Kidney capillary endothelial cell (primary cell): ENCODE measurements at places on chromosomes 7 and 10.

GRCh38 chr7:99709838-99710578, 25.0 kb downstream of the CYP3A7 start:
- DNase-seq = no peak

GRCh38 chr10:97711640-97712572, 1.6 kb upstream of the MARVELD1 start:
- no peak for DNase-seq

DNA sequence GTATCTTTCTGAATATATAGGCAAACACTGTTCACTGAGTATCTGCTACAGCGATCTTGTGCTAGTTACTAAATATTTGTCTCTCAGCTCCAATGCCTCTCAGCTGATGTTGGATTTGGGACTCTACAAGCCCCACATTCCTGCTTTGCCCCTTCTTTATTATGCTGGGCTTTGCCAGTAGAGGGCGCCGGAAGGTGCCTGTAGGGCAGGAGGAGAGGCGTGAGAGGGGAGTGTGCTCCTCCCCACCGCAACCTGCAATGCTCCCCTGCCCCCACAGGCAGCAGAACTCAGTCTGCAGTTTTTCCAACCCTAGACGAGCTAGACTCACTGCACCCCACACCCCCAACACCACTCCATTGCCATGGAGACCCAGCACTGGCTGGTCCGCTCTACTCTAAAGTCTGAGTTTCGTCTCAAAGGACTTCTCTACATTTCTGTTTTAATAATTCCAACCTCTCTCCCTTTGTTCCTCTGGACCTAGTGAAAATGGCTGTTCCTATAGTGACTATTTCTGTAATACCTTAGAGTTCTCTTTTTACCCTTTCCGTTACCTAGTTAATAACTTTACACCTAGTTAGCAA, 337.6 kb downstream of the CCSER2 start:
- no peak for DNase-seq

GRCh38 chr7:75842836-75843446, 29.3 kb upstream of the CCL24 start:
- peak; percentile 83 for DNase-seq

- no peak for DNase-seq
These were observed 69.7 kb downstream of the MKI67 start for GRCh38 chr10:128056303-128057050.

GRCh38 chr7:2800931-2801688, 43.0 kb downstream of the GNA12 start:
- DNase-seq = no peak

GRCh38 chr7:6268907-6269306, 3.5 kb downstream of the CYTH3 start:
- no peak for DNase-seq

DNA sequence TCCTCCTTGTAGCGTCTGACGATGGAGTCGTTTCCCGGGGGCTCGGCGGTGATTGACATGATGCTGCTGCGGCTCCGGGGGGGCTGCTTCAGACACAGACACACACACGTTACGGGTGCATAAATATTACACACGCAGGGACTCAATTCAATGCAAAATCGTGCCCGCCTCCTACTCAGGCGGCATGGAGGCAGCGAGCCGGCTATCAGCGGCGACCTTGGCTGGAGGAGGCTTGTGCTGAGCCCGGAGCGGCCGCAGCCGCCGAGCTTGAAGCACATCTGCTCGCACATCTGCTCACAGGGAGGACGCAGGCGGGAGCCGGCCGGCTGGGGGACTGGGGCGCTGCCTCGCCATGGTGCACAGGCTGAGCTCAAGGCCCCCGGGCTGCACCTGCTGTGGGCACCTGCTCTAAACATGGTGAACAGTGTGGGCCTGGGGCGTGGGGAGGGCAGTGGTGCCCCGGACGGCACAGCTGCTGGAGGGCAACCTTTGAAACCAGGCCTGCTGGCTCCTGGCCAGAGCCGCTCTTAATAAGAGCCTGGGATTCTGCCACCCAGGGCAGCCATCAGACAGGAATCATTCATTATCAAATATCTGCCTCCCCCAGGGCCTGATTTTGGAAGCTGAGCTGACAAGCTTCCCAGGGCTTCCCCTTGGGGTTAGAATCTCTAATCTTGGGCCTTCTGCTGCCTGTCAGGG, 84.7 kb upstream of the GNA12 start:
- no peak for DNase-seq

GRCh38 chr10:3220853-3221252, 48.3 kb upstream of the PITRM1 start:
- peak; percentile 61 for DNase-seq

- no peak for DNase-seq
These were observed 279.8 kb downstream of the CAMK1D start for GRCh38 chr10:12628964-12629766.

- no peak for DNase-seq
These were observed 290.7 kb downstream of the FGFR2 start for GRCh38 chr10:121307411-121307980.

GRCh38 chr7:44538798-44539668, 2.1 kb downstream of the NPC1L1 start:
- no peak for DNase-seq

DNA sequence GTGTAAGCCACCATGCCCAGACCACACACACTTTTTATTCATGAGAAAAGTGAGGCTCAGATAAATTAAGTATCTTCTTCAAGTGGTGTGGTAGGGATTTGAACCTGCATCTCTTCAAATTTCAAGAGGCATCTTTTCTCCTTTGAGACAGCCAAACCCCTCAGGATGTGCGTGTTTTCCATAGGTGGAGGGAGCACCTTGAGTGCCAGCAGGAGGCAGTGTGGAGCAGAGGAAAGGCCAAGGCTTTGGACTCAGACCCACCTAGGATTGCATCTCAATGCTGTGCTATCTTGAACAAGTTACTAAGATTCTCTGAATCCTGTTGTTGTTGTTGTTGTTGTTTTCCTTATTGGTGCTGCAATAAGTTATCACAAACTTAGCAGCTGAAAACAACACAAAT, 40.2 kb upstream of the MYL10 start:
- no peak for DNase-seq

DNA sequence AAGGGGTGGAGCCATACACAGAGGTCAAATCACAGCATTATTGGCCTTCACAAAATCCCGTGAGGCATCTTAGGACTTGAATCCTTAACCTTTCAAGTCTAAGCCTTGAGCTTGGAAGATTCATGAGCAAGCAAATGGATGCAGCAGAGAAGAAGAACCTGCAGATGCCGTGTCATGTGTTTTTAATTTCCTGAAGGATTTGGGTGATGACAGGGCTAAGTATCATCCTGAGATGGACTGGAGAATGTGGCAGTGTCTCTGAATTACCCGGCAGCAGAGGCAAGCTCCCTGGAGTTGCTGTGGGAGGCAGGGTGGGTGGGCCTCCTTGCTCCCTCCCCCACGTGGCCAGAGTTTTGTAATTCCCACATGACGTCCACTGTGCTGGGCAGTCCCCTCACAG, 50.8 kb downstream of the GCC1 start:
- no peak for DNase-seq

- no peak for DNase-seq
These were observed 183.9 kb upstream of the WDR11 start for GRCh38 chr10:120667276-120667675.

- no peak for DNase-seq
These were observed 86.8 kb downstream of the NOD1 start for GRCh38 chr7:30391806-30392205.

GRCh38 chr10:3963191-3963673, 178.2 kb upstream of the KLF6 start:
- DNase-seq = no peak

GRCh38 chr10:70683601-70683934, 11.3 kb downstream of the ADAMTS14 start:
- DNase-seq = no peak

GRCh38 chr10:79077488-79078173, 8.9 kb downstream of the ZMIZ1 start:
- no peak for DNase-seq

- DNase-seq = no peak
These were observed 236.8 kb upstream of the AOAH start for GRCh38 chr7:36961097-36961496.

DNA sequence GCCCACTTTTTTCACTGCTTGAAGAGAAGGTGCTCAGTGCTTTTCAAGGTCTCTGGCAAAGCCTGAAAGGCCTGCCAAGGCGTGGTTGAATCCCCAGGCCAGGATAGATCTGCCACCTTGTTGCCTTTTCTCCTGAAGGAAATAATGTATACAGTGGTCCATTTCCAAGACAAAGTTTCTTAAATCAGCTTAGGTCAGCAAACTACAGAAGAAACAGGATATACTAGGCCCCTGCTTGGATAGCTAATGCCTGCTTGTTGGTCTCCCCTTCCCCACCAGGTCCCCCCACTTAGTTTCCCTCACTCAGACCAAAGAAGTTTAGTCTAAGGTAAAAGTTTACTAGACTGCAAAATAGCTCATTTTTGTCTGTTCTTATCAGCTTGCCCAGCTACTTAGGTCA, 19.9 kb downstream of the COL17A1 start:
- DNase-seq = no peak

DNA sequence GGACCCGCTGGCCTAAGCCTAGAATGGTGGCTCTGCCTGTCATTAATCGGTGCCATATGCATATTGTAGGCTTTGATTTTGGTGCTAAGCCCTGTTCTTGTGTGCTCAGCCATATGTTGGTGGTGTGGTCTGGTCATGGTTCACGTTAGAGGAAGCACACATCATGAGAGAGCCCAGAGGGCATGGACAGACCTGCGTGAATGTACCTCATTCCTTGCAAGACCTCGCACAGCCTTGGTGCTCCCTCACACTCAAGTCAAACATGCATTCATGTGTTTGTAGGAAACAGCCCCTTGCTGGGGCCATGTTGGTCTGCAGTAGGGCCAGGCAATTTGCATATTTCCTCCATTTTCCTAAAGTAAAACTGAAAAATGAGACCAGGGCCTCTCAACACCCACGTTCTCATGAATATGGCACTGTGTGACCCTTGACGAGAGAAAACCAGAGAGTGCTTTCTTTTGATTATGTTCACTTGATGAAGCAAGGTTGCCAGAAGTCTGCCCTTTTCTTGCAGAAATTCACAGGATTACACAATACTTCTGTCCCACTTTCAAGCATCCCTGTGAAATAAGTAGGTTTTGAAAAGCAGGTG, 268.7 kb downstream of the CELF2 start:
- DNase-seq = no peak

DNA sequence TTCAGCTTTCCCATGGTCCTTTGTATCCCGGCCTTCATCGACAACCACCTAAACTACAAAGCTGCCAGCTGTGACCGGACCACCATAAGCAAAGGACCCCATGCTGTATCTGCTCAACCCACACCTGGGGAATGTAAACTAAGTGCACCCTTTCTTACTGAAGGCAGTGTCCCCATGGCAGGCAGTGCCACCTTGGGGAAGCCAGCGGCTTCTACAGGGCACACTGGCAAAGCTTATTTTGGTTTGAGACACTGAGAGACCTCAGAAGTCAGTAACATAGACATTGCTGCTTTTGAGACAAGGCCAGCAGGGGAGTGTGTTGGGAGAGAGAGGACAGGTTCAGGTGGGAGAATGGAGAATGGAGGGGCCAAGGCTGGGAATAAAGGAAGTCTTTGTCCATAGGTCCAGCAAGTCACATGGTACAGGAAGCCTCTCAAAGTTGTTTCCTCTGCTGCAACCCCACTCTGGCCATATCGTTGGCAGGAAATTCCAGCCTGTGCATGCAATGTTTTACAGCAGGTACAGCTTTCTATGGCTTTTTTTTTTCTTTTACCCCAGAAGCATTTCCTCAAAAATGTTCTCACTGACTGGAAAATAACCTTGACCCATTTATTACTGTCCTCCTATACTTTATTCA, 85.9 kb upstream of the NPVF start:
- DNase-seq = no peak

DNA sequence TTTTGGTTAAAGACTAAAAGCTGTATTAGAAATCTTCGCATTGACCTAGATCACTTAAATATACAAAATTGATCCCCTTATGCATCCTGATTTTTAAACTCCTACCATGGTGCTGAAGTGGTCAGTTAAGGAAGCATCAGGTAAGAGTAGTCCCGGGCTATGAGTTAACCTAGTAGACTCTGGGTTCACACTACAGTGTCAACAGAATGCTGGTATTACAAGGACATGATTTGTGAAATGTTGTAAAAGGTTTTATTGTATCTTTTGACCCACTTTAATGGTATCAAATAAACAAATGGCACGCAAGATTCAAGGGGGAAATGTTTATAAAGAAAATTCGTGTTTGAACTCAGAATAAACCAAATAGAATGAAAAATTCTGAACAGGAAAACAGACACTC, 36.8 kb downstream of the RTKN2 start:
- no peak for DNase-seq

- DNase-seq = no peak
These were observed 10.1 kb upstream of the PON1 start for GRCh38 chr7:95334447-95334846.

DNA sequence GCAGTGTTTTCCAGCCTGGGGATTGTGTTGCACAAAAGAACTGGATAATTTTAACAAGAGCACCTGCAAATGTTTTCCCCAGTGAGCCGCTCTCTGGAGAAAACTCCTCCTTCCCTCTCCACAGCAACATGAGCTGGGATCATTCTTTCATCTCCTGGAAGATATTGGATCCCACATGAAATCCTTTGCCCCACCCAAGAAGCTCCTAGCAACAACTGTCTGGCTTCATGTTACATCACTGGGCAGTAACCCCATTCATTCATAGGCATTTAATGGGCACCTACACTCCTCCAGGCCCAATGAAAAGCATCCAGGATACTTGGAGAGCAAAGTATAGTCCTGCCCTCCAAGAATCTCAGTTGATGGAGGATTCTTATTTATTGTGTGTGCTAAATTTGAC, 27.2 kb downstream of the LSM5 start:
- no peak for DNase-seq

DNA sequence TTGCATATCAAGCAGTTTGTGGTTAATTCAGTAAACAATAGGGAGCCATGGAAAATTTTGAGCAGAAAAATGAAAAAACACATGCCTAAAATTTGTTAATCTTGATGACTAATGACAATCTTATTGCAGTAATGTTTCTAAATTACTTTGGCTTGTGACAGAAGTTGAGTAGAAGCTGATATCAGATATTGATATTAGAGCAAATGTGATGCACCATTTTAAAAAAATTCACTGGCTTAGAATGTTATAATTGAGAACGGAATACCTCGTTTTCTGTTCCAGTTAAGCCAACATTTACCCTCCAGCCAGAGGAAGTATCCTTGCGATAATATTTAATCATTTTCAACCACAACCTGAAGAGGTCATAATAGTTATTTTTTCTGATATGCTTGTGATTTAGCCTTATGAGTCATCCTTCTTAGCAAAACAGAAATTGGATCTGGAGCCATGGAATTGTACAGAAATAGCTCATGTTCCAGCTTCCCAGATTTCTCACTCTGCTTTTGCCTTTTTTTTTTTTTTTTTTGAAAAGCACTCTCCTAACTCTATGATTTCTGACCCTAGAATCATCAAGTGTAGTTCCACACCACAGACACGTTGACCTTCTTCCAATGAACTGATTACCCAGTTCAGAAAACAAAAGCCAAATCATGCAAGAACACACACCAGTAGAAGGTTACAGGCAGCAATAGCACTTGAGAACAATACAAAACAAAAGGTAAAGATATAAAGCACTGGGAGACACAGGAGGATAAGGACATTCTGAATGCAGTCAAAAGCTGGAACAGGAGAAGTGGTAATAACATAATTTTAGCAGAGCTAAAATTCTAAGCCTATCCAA, 96.8 kb upstream of the PHYHIPL start:
- DNase-seq = no peak
